ENCODE measurements at places on chromosomes 11 and 22.

GRCh38 chr11:87398931-87399330 lies 361.2 kb downstream of the TMEM135 start:
- peak; percentile 1 for DNase-seq

- no peak for DNase-seq
These were observed 603.0 kb upstream of the CADM1 start for GRCh38 chr11:116107229-116107628.

- peak; percentile 76 for DNase-seq
These were observed 5.3 kb downstream of the OMP start for GRCh38 chr11:77107950-77108349.

DNA sequence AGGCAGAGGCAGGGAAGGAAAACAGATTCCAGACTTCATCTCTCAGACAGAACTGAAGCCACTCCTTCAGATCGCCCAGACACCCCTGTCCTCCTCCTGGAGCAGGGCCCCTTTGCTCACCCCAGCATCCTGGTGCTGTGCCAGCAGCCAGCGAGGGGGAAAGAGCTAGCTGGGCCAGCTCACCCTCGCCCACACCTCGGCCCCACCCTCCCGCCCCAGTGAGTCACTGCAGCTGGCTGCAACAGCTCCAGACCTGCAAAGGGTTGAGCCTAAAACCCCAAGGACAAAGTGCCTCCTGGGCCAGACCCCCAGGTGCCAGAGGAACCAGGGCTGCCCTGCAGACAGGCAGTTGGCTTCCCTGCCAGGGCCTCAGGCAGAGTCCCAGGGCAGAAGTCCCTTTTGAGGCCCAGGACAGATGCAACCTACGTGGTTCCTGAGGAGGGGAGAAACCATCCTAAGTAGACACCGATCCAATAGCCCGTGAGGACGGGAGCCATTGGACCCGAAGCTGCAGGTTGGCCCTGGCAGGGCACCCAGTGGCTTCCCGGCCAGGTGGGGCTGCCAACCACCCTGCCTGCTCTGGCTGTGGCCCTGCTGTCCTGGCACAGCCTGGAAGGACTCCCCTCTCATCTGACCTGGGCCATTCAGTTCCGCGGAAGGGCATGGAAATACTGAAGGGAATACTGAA lies 7.2 kb downstream of the AHNAK start:
- DNase-seq = peak; percentile 94

DNA sequence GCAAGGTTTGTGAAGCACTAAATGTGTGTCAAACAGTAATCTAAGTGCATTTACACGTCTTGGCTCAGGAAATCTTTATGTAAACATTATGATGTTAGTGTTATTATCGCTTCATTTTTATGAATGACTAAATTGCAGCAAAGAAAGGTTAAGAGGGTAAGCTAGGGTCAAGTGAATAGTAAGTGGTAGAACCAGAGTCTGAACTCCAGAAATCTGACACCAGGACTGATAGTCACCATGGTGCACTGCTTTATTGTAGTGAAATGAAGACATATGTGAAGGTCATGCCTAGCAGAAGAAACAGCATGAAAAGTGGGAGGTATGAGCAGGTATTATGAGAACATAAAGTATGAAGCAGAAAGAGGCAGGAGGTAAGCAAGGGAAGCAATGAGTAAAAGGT lies 368.7 kb upstream of the TENM4 start:
- no peak for DNase-seq

DNA sequence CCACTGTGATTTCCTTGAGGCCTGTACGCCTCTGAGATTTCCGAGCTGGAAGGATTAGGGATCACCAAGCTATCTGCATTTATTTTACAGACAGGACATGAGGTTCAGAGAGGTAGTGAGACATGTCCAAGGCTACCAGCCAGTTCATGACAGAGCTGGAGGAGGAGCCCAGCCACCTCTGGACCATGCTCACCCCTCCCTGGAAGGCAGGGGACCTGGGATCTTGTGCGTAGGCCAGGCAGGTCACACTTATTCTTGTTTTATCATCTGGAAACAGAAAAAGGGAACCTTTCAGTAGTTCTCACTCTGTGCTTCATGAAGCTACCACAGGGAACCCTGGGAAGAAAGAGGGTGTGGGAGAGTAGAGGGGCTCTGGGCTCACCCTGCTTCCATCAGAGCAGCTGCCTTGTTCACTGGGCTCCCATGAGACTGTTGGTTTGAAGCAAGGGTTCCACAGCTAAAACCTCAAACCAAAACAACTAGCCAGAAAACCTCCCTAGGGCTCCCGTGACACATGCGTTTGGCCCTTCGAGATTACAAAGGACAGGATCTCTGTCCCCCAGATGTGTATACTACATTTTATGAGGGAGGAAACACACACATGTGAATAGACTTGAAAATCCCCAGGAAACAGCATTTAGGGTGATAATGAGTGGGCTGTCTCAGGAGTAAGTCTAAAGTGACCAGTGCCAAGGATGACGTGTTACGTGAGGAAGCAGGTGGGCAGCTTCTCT lies 106.4 kb downstream of the DSCAML1 start:
- peak; percentile 40 for DNase-seq

- DNase-seq = peak; percentile 18
These were observed 82.9 kb downstream of the PIWIL4 start for GRCh38 chr11:94649964-94650623.

GRCh38 chr11:131064373-131064991 lies 148.2 kb upstream of the SNX19 start:
- DNase-seq = peak; percentile 79

- DNase-seq = no peak
These were observed 135.3 kb downstream of the CCDC34 start for GRCh38 chr11:27227736-27228135.

DNA sequence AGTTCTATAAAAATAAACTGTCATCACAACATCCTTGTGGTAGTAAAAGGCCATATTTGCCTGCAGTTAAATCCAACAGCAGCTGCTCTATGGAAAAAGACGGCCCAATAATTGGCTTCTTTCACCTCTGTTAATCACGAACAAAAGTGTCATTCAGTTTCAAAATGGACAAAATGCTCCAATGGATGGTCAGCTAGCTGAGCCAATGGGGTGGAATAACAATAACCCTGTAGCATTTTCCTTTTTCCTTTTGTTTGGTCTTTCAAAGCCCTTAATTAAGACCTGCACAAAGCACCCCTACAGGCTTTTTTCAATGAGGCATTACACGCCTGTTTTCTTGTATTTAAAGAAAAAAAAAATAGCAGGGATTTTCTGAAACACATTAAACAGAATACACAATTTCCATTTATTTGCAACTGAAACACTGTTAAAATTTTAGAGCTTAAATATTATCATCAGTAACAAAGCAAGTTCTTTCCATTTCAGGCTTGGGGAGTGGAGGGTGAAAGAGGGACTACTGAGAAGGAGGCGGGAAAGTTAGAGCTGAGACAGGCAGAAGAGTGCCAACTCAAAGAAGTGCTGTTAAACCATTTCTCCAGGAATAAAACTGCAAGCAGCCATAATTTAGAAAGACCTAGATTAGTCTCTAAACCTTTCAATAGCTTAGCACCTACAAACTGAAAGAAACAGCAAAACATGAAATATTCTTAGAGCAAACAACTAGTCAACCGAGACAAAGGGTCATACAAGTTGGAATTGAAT lies 28.7 kb downstream of the LGR4 start:
- DNase-seq = no peak

- no peak for DNase-seq
These were observed 34.3 kb upstream of the GAL start for GRCh38 chr11:68649851-68650555.

DNA sequence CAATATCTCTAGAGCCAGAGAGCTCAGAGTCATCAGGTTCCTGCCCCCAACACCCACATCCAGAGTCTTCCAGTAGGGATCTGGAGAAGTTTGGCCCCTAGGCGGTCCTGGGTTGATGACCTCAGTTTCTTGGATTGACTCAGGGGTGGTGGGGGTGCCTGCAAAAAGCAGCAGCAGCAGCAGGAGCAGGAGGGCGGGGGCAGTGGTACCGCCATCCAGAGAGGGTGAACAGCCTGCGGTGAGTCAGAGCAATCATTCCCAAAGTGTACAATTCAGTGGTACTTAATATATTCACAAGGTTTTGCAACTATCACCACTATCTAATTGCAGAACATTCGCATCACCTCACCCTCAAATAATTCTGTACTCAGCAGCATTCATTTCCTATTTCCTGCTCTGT lies 9.9 kb upstream of the SEC14L3 start:
- peak; percentile 17 for DNase-seq

GRCh38 chr22:38348751-38349496 lies 31.7 kb upstream of the CSNK1E start:
- no peak for DNase-seq

- DNase-seq = no peak
These were observed 4.2 kb downstream of the OVOL1 start for GRCh38 chr11:65790902-65791650.

DNA sequence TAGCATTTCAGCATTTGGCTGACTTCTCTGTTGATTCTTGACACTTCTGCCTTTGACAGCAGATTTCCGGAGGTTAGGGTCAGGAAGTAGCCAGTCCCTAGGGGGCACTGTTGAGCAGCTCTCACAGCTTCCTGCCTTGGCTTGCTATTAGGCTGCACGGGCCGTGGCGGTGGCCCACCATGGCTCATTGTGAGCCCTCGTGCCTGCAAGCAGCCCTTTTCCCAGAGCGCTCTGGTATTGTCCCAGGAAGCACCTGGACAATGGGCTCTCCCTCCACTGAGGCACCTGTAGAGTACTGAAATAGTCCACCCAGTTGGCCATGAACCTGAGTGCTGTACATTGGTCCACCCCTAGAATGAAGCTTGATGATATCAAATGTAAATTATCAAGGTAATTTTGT lies 100.2 kb upstream of the GAL start:
- DNase-seq = peak; percentile 12

GRCh38 chr22:35978889-35979288 lies 49.7 kb downstream of the RBFOX2 start:
- no peak for DNase-seq

DNA sequence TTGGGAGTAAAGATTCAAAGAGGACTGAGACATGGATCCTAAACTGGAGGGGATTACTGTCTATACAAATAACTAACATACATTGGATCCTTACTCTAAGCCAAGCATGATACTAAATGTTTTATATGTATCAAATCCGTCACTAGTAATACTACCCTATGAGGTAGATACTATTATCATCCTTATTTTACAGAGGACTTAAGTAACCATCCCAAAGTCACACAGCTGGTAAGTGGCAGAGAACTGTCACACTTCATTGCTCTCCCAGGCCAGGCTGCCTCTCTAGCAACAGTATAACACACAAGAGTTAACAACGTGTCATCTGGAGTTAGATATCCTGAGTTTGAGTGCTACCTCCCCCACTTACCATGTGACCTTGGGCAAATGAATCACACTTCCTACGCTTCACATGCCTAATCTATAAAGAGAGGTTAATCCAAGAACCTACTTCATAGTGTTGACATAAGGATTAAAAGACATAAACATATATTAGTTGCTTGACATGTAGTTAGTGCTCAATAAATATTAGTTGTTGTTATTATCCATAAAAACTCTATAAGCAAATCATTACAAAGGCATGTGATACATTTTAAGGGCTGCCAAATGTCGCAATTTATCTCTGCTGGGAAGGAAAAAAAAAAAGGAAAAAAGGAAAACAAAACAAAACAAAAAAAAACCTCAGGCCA lies 33.8 kb upstream of the SPON1 start:
- peak; percentile 53 for DNase-seq

- no peak for DNase-seq
These were observed 25.5 kb downstream of the TMEM123 start for GRCh38 chr11:102427068-102427467.

DNA sequence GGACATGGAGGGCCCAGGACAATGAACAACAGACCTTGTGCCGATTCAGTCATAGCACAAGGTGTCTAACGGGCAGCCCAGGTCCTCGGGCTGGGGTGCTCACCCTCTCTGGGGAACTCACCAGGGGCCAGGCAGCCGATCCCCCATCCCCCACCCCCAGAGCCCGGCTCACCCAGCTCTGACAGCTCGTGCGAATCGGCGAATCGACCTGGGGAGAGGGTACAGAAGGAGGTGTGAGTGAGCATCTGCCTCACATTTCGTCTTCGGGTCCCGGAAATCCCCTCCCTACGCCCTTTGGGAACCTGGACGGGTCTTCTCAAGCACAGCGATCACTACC lies 423 bp downstream of the PEX16 start:
- no peak for DNase-seq

DNA sequence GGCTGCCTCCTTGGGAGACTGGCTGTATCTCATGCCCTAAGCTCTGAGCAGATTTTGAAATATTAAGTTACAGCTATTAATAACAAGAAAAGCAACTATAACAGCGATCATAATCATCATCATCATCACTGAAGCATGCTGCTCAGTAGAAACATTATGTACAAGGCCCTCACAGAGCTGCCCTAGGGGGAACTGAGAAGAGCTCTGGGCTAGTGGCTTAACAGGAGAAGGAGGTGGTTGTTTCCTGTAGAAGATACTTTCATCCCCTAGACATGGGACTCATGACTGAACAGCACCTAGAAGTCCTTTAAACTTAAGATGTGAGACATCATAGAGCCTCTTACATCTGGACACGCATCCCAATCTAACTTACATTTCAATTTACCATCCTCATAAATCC lies 332.8 kb upstream of the PLET1 start:
- DNase-seq = no peak

DNA sequence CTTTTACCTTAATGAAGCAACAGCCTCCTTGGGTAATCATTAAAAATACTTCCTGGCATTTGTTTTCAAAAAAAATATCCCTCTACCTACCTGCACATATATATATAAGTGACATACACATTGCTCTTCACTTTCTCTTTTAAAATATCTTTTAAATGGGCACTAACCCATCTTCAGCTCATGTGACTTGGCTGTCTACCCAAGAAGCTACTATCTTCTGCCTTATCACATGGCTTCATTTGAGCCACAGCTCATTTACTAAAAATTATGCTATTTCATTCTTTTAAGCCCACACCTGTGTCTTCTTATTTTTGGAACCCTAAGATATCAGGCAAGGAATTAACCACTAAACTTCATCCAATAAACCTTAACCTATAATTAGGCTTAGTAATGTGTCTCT lies 37.0 kb upstream of the SOX6 start:
- DNase-seq = no peak

- DNase-seq = peak; percentile 57
These were observed 143.4 kb downstream of the MAML2 start for GRCh38 chr11:96199563-96200025.

GRCh38 chr11:79937676-79938334 lies 497.0 kb upstream of the TENM4 start:
- peak; percentile 76 for DNase-seq

GRCh38 chr11:117907276-117908108 lies 21.7 kb downstream of the TMPRSS13 start:
- DNase-seq = peak; percentile 89

DNA sequence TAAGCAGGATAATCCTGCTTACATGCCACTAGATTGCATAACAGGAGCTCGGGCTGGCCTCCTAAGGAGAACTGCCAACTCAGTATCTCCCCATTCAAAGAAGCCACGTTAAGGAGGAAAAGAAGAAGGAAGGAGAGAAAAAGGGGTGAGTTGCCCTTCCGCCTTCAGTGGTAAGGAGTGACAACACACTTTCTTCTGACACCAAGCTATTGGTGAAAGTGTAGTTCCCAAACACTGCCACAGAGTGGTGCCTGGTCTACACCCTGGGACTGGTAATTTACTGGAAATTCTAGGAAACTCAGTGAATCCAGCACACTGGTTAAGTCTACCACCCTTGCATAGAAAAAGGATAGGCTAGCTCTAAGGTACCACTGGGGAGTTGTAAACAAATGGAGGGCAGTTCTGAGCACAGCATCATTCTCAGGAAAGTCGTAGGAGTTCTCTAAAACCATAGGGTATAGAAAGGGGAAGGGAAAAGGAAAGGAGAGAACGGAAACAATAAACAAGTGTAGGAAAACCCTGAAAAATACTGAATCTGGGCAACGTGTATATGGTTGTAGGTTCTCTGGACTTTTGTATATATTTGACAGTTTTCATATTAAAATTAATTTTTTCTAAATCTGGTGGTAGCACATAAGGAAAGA lies 58.2 kb downstream of the RRAS2 start:
- peak; percentile 75 for DNase-seq
